ENCODE measurements at places on chromosomes 7 and 10.

DNA sequence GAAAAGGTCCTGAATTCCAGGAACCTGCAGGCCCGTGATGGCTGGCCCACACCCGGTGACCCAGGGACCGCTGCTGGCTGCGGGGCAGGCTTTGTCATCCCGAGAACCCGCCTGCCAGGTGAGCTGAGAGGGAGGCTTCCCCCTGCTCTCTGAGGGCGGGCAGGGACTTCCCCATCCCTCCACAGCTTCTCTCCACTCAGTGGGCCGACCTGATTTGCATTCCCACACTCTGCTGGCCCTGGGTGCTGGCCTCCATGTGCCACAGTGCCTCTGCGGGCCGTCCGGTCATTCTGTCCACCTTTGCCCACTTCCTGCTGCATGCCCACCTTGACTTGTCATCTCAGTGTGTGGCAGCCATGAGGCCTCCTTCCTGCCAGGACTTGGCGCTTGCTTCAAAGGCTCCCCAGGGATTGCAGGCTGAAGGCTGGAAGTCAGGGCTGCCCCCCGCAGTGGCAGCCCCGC lies 35.3 kb downstream of the PALD1 start:
- DNase-seq = no peak

DNA sequence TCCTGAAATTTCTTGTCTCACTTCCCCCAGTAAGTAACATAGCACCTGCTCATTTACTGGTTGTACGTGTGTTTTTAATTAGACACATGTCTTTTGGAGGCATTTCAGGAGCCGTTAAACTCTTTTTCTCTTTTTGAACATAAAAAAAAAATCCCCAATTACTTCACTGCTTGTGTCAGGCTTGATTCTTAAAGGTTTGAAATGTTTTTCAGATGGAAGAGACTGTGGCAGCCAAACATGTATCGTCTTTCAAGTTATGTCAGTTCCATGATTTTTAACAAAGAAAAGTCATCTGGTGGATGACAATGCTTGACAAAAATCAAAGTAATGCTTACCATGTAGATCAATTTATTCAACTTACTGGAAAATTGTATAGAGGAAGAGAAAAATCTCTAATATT lies 585.8 kb downstream of the GATA3 start:
- no peak for DNase-seq

- DNase-seq = no peak
These were observed 20.6 kb downstream of the PAPOLB start for GRCh38 chr7:4841007-4841784.

DNA sequence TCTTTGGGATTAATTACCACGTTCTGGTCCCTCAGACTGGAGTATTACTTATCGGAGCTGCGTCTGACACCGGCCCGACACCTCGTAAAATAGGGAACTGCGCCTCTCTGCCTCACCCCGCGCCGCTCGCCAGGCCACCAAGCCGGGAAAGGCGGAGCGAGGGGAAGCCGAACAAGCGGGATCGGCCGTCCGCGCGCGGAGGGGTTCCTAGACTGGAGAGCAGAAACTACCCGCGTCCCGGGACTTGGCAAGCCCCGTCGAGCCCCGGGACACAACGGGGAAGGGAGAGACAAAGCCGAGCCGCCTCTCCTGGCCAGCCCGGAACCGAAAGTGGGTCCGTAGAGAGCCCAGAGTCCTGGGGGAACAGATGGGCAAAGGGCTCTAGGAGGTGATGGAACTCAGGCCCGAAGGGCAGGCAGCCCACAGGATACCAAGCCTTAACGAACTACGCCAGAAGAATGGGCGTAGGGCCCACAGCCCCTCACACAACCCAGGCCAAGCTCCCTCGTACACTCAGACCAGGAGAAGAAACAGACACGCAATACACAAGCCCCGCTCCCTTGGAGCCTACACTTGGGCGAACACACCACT lies 6.5 kb downstream of the LBX1 start:
- no peak for DNase-seq

- DNase-seq = no peak
These were observed 478.1 kb downstream of the PTPRN2 start for GRCh38 chr7:158109364-158110033.

DNA sequence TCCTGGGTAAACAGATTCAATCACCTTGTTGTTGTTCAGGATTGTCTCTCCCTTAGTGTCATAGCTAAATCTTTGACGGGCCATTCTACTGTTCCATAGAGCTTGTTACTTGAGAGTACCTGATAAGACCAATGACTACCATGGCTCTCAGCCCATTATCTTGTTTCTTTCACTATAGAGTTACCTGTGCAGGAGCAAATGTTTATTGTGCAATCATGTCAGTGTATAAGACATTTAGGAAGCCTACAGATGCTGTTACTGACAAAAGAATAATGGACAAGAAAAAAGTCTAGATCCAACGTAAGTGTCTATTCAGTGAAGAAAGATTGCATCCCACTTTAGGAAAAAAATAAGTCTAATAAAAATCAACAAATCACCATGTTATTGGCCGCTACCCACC lies 1041.7 kb upstream of the AUTS2 start:
- DNase-seq = no peak

GRCh38 chr10:73730153-73730906 lies 13.8 kb upstream of the SEC24C start:
- peak; percentile 95 for DNase-seq

- peak; percentile 53 for DNase-seq
These were observed 11.1 kb downstream of the MSRB2 start for GRCh38 chr10:23106331-23107072.

DNA sequence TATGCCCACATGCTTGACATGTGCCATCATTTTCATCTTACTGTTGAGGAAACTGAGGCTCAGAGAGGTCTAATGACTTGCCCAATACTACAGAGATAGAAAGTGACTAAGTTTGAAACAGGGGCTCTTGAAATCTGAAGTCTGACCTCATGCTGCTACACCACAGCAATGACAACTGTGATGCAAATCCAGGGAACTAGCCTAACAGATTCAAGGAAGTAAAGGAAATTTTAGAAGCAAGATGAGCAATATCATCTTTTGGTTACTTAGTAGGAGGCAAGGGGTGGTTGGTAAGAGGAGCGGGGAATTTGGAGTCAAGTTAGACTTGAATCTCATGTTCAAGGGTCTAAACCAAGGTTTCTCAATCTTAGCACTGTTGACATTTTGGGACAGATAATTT lies 26.3 kb upstream of the OSBPL3 start:
- DNase-seq = no peak

DNA sequence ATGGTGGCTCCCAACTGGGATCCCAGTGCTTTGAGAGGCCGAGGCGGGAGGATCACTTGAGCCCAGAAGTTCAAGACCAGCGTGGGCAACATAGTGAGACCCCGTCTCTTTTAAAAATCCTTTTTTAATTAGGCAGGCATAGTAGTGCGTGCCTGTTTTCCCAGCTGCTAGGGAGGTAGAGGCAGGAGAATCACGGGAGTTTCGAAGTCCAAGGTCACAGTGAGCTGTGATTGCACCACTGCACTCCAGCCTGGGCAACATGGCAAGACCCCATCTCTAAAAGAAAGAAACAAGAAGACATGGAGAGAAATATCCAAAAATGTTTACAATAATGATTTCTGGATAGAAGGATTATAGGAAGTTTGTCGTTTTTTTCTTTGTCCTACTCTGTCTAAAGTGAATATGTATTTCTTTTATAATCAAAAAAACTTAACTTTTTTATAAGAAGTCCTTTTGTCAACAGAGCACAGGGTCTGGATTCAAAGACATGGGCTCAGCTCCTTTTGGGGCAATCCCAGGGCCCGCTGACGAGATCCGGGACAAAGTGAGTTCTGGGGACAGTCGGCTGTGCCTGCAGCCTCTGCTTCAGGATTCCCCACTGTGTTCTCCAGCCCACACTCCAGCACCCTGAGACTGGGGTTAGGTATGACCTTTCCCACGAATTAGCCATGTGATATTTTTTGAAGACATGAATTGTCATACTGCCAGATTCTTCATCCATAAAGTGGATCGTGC lies 45.6 kb downstream of the PDGFA start:
- DNase-seq = no peak

- DNase-seq = no peak
These were observed 100.9 kb downstream of the FOXL3 start for GRCh38 chr7:390761-391410.

GRCh38 chr7:74656441-74656836 lies 1.1 kb upstream of the GTF2I start:
- peak; percentile 41 for DNase-seq

DNA sequence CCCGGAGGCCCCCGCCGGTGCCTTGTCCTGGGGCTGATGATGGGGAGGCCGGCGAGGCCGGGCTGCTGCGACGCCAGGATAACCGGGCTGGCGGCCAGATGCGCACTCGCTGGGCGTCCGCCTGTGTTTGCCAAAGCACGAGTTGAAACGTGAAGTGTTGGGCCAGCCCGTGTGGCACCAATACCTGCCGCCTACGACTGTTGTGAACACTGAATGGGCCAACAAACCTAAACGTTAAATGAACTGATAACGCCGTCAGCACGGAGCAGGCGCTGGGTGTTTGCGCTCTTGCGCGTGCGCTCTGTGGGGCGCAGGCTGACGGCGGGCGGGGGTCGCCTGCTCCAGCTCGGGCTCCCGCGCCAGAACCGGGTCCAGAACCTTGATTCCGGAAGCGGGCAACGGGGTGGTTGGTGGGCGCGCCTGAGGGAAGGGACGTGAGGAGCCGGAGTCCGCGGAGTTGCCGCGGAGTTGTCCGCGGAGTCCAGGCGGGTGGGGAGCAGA lies 658 bp downstream of the CYP2E1 start:
- DNase-seq = no peak

GRCh38 chr7:41085244-41085643 lies 617.6 kb downstream of the INHBA start:
- DNase-seq = no peak

DNA sequence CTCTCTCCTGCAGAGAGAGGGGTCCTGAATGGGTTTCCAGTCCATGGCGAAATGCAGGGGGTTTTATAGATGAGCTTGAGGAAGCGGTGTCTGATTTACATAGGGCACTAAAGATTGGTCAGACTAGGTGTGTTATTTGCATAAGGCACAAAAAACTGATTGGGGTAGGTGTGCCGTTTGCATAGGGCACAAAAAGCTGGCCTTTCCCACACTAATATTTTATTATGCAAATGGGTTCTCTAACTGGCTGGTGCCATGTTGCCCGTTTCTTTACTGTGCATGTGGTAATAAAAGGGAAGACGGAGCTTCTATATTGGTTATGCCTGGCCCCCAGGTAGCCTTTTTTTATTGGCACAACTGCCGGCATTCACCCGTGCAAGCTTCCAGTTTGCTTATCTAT lies 50.2 kb downstream of the MALRD1 start:
- DNase-seq = no peak

- DNase-seq = no peak
These were observed 90.9 kb downstream of the ACTR3B start for GRCh38 chr7:152850420-152850819.

DNA sequence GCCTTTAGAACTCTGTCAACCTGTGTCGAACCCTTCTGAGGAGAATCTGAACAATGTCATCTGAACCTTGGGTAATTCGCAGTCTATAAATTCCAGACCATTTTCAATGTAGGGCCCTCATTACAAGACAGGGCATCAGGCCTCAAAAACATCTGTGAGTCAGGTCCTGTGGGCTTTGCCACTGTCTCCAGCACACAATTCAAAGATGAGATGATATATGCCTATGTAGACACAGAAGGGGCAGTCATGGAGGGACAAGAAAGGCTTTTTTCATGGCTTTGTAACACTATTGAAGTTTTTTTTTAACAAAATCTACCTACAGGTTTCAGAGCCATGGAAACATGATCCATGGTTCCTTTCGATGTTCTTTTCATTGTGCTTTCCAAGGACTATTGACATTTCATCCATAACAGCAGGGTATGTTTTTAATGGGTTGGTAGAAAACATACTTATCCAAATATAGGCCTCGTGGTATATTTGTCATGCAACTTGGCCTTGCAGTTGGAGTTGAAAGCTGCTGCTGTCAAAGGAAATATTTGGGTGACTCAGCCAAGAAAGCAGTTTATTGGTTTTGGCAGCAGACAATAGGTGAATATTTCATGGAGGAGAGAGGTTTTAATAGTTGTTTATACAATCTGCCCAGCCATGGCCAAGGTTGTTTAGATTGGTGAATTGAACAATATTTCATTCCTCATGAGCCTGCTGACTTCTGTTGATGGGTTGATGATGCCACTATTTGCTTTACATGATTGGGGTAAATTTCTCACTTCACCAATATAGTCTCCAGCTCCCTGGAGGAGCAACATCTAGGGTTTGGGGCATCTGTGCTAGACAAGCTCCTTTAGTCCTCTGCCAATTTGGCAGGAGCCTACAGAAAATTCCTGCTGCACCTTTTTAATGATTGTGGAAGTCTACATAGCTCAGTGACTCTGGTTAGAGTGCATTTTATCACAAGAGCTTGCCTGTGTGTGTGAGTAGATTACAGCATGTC lies 158.4 kb upstream of the TMEM72 start:
- DNase-seq = no peak

DNA sequence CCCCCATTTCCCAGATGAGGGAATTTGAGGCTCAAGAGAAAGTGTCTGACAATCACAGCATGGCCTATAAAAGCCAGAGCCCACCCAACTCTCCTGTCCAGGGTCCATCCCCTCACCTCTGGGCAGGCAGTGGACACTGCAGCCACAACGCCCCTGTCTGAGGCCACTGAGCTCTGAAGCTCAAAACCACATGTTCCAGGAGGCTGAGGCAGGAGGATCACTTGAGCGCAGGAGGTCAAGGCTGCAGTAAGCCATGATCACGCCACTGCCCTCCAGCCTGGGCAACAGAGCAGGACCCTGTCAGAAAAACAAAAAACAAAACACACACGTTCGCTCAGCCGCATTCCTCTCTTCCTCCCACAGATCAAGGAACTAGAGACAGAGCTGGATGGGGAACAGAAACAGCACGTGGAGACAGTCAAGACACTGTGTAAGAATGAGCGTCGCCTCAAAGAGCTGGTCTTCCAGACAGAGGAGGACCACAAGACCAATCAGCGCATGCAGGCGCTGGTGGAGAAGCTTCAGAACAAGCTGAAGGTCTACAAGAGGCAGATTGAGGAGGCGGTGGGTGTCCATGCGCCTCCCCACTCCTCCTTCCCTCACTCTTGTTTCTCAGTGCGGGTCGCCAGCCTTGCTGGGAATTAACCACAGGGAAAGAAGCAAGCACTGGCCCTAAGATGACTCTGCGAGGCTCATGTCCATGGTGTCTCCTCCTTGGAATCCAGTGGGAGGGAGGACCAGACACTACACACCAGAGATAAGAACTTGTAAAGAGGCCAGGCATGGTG lies 20.0 kb upstream of the ARPC1A start:
- DNase-seq = no peak

- DNase-seq = no peak
These were observed 849.8 kb upstream of the SORCS1 start for GRCh38 chr10:108014145-108014901.

GRCh38 chr10:67849331-67850011 lies 11.5 kb upstream of the DNAJC12 start:
- peak; percentile 94 for DNase-seq

DNA sequence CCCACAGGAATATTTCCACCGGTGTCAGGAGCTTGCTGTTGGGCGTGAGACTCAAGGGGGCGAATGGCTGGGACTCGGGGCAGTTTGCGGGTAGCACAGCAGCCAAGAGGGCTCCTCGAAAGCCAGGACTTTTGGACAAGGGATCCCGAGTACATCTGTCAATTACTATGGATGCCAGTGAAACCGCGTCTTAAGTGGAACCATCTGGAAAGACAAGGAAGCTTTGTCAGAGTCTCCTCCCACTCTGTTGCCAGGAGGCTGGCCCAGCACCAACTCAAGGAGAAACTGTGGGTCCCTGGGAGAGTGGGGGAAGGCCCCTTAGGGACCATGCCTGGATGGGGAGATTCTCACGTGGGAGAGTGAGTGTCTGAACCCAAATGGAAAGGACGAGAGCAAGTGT lies 57.1 kb downstream of the C10orf143 start:
- DNase-seq = no peak

GRCh38 chr10:104197364-104197763 lies 34.8 kb downstream of the CFAP43 start:
- DNase-seq = no peak

Measured in H9 (cell line).